Muscle of back (tissue), 13 donors: ENCODE measurements at places on chromosomes 5 and 9.

- DNase-seq = peak; percentile 16
Measured at GRCh38 chr5:97499605-97500004, 316.6 kb upstream of the RIOK2 start.

DNA sequence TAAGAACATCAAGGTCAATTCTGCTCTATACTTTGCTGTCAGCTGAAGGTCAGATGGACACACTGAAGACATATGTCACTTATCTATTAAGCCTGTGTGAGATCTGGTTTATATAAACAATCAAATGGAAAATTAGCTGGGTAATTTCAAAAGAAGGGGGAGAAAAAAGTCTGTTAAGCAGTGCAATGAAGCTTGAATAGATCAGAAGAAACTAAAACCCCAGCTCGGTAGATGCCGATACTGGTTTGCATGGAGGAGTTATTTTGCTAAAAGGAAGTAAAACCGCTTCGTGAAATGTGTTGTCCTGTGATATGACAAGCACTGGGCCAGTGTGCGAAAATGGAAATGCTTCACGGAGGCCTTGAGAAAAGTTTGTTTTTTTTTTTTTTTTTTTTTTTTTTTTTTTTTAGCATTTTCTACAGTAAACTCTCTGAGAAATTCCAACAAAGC is 148.8 kb downstream of the MEF2C start:
- no peak for DNase-seq

DNA sequence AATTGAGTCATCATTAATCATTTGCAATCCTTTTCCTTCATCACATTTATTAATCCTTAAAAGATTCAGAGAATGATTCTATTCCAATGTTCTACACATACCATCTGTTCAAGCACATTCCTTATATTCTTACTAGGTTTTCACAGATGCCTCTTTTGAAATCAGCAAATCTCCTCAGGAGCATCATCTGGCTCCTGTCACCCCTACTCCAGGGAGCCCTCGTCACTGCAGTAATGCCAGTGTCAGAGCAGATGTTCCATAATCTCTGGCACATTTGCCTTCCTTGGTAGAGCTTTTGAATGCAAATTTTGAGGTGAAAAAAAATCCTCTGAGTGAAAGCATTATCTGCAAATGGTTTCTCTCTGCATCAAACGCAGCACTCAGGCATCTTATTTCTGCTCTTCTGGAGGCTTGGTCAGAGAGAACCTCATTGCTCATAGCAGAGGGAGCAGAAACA is 7.6 kb upstream of the KCNV2 start:
- no peak for DNase-seq

- no peak for DNase-seq
Measured at GRCh38 chr5:53549792-53550191, 10.6 kb upstream of the NDUFS4 start.
